ENCODE measurements at places on chromosomes 5 and 9.

GRCh38 chr5:81067406-81067805 lies 107.2 kb downstream of the RASGRF2 start:
- no peak for DNase-seq

DNA sequence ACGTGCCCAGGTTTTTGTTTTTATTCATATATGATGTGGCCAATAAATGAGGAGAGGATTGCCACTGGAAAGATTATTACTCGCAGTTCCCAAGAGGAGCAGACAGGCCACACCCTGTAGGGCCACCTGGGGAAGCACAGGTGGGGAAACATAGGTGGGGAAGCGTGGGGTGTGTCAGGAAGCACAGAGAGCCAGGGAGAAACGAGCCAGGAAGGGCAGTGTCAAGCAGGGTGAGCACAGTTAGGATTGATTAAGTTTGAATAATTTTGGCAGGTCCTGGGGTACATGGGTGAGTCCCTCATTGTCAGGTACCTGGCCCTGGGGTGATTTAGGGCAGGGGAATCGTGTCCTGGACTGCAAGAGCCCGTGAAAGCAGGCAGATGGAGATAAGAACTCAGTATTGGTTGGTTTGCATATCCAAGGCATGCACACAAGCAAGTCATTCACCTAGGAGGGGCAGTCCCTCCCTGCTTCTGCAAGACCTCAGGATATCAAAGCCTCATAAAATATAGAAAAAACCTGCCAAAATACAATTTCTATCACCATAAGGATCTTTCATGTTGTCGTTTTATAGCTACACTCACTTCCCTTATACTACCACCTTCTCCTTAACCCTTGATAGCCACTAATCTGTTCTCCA lies 22.4 kb downstream of the MVB12B start:
- no peak for DNase-seq

- DNase-seq = no peak
Observed at GRCh38 chr5:53017383-53017782, 28.2 kb downstream of the ITGA2 start.

GRCh38 chr9:20990867-20991266 lies 40.6 kb downstream of the HACD4 start:
- no peak for DNase-seq

DNA sequence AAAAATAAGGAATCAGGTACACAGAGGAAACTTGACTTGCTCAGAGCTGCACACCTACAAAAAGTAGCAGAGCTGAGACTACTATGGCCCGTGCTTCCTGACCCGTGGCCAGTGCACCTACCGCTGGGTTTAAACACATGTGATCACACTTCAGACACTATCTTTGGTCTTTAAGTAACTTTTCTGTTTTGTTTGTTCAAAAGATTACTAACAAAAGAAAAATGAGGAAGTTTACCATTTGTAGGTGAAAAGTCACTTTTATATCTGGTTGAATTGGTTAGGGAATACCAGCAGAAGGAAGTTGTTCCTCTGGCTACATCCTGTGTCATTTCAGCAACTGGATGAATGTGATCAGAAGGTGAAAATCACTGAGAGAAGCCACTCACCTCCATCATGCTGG lies 6.5 kb upstream of the SYK start:
- DNase-seq = no peak

GRCh38 chr9:79215821-79216220 lies 355.9 kb upstream of the TLE4 start:
- DNase-seq = no peak

- DNase-seq = no peak
Observed at GRCh38 chr9:970151-970996, 6.1 kb upstream of the DMRT3 start.

DNA sequence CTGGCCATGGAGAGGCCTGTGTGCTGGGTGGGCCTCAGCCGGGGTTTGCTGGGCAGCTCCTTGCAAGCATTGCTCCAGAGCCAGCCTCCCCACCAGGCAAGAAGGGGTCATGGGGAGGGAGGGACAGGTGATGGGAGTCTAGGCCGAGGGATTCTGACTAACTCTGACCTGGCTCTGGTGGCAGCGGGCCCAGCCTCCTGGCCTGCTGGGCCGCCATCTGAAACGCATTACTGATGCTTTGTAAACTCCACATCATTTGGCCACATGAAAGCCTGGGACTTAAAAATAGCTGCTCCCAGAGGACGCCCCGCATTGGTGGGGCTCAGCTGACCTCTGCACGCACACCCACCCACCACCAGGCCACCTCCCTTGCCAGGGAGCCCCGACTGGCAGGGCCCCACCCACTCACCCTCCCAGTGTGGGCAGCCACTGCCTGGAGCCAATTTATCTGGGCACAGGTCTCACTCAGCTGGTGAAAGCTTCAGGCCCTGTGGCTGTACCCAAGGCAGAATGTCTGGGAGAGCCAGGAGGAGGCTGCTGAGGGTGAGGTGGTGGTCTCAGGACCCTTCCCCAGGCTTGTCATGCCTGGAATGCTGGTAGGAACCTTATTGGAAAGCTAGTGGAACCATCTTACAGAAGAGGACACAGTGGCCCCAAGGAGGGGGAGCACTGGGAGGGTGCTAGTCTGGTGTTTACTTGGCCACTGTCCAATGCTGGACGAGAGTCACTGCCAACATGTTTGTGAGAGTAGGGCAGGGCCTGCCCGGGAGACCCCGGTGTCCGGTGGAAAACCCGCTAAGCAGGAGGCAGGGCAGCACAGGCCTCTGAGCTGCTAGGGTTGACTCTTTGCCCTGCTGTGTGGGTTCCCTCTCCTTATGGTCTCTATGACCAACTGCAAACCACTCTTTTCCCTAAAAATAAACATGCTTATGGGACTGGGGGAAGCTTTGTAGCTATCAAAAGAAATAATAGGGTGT lies 10.8 kb downstream of the TCF7 start:
- DNase-seq = no peak

DNA sequence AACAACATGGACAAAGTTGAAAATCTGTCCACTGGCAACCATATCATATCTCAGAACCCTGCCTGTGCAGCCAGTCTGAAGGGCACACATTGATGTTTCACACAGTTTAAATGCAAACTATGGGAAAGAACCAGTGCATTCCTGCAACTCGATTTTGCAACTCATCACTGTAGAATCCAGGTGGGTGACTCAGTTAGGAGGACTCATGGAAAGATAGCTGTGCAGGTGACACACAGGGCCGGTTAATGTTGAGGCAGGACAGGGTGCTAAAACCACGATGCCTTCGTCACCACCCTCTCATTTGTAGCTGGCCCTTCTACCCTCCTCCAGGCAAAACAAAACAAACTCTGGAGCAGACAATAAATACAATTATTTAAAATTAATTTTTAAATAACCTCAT lies 62.8 kb downstream of the TLE1 start:
- DNase-seq = no peak

GRCh38 chr5:57711471-57711870 lies 228.9 kb upstream of the ACTBL2 start:
- DNase-seq = no peak

GRCh38 chr5:54176066-54176830 lies 134.1 kb downstream of the ARL15 start:
- DNase-seq = no peak

- DNase-seq = no peak
Observed at GRCh38 chr9:135066291-135066690, 21.2 kb upstream of the OLFM1 start.

All from stimulated activated CD4-positive, alpha-beta T cell treated with anti-CD3 and anti-CD28 coated beads, TNF-alpha, amount 100 ng/mL, for 4 hours (primary cell).